ENCODE measurements at places on chromosomes 6 and 20.

DNA sequence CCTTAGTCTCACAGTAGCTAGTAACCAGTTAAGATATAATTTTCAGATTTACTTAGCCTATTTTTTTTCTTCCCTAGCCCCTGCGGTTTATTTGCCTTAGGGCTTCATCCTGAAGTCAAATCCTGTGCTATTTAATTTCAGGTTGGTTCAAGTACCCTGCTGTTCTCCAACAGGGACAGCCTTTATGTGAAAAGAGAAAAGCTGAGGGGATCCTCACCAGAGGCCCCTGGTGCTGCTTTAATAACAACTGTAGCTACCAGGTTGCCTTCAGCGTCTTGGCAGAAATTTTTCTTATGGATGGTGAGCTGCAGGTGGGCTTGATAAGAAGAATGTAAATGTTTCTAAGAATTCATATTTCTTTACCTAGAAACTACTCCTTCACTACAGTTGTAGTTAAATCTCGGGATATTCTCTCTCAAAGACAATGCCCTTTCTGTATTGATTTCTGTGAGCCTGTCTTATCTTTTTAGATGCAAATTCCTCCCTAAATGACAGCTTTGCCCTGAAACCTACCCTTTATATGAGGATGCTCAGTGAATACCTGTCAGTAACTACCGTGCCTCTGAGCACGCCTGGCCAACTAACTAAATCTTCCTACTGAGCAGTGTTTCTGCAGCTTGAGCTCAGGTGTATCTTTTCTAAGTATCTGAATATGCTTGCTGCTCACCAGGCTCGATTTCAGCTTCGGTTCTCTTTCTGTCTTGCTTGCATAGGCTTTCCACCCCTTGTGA lies 320.5 kb downstream of the MMUT start:
- no peak for DNase-seq

- DNase-seq, result no peak
Measured at GRCh38 chr20:23508449-23509229, 17.7 kb downstream of the CST8 start.

GRCh38 chr6:31806470-31807272 lies at the start of gene LSM2:
LSM2 (minus strand) TSS chr6:31806966; CDS start chr6:31806757, 209 bp downstream.
- DNase-seq, result peak; percentile 98

DNA sequence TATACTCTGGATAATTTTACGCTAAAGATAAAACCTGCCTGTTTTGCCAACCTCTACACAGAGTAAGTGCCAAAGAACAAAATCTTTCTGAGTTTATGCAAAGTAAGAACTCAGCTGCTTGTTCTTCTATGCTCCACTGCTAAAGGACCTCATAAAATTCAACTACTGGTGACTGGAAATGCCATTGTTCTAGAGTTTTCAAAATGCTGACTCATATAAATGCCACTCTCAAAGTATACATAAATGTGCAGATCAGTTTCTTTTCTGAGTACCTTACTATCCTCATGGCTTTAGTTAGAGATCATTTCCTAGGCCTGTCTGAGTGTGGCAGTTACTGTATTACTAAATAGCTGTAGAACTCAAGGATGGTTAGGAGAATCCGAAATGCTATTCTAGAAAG lies 45.6 kb downstream of the LYRM4 start:
- no peak for DNase-seq

GRCh38 chr20:37344506-37345338 lies 1.2 kb upstream of the SRC start:
- no peak for DNase-seq

DNA sequence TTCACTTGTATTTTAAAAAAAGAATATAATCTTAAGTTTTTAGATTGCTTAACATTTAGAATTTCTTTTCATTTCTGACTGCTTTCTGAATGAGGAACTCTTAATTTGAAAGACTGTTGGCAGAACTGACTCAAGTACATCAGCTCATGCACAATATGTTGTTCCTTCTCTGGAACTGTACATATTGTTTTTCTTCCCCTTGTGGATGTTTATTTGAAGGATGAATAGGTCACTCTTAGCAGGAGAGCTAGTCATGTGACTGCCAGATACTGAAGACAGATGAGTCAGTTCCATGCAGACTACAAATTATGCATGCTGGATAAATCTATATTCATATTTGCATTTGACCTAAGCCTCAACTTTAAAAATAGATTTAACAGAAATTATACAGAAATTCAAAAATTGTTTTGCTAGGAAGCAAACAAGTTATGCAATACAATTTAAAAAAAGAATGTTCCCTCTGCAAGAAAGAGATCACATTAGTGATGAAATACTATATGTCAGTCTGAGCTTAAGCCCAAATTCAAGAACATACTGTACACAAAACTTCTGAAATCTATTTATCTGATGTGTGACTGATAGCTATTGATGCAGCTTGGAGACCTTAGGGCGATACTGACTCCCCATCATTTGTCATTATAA lies 1274.9 kb upstream of the GJE1 start:
- no peak for DNase-seq

GRCh38 chr6:82362878-82363427 lies 664 bp upstream of the TPBG start:
- no peak for DNase-seq

- DNase-seq, result no peak
Measured at GRCh38 chr6:131231103-131231502, 95.8 kb downstream of the AKAP7 start.

GRCh38 chr20:36548704-36549627 lies 7.6 kb downstream of the MYL9 start:
- no peak for DNase-seq

GRCh38 chr20:14667226-14667625 lies 329.8 kb upstream of the FLRT3 start:
- DNase-seq, result no peak

DNA sequence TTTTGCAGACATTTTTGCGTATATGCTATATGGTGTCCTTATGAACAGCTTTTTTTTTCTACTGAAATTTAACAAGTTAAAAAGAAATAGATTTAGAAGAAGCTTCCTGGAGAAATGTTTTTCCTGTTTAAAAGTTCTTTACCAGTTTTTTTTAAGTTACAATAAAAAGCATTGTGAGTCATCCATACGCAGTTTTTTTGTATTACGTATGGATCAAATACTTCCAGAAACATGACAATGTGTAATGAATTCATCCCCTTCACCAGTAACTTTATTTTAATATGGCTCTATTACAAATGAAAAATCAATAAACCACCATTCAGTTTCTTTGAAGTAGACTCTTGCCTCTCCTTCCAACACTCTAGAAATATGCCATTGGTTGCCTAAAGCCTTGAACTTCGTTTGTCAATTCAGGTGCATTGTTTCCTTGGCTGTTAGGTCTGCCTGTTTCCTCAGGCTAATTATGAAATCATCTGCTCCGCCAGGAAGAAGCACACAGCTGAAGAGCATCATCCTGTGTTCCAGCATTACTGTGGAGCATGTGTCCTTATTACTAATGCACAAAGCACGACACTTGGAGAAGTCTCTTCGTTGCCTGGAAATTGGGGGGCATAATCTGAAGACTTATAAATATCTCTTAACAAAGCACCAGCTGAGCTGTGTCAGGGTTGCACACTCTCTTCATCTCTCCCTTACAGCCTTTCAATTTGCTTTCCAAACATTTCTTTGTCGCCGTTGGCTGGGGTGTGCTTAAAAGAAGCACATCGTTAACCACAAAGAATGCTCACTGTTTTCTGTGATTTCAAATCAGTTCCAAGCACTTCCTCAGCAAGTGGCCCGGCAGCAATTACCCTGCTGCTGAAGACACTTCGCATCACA lies 9.6 kb downstream of the MOXD1 start:
- DNase-seq, result no peak

DNA sequence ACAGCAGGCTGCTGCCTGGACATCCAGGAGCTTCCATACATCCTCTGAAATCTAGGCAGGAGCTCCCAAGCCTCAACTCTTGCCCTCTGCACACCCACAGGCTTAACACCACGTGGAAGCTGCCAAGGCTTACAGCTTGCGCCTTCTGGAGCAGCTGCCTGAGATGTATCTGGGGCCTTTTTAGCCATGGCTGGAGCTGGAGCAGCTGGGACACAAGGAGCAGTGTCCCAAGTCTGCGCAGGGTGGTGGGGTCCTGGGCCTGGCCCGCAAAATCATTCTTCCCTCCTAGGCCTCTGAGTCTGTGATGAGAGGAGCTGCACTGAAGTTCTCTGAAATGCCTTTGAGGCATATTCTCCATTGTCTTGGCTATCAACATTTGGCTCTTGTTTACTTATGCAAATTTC lies 255.0 kb downstream of the DLL1 start:
- DNase-seq, result no peak

DNA sequence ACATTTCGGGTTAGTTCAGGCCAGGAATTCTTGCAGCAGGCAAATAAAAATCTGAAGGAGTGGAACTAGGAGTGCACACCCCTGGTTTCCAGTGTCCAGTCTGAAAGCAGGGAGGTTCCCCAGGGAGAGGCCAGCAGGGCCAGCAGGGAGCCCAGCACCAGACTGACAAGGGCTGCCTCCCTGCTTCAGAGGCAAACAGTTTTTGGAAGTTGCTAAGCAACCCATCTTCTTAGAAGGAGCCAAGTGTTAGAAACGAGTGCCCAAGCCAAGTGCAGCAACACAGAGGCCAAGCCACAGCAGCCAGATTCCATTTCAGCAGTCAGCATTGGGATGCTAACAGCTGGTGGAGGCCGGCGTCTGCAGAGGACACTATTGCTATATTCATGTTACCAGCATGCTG lies 179.1 kb downstream of the SYNDIG1 start:
- DNase-seq, result no peak

- DNase-seq, result no peak
Measured at GRCh38 chr20:37233548-37234253, 27.9 kb downstream of the GHRH start.

DNA sequence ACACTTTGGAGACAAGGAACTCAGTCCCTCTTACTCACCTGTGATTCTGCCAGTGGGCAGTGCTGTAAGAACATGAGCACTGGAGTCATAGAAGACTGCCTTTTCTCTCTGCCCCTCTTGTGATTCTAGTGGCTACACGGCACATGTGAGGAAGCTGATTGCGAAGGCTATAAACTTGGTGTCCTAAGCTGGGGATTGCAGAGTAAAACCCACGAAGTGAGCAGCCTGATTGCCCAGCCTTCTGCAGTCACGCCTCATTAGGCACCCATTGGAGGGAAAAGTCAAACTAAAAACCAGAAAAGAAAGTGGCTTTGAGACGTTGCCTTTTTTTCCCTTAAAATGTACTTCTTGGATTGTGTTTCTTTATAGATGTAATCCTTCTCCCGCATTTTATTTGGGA lies 748.4 kb upstream of the CHD6 start:
- DNase-seq, result no peak

- DNase-seq, result no peak
Measured at GRCh38 chr20:60630609-60631008, 621.5 kb upstream of the CDH4 start.

- no peak for DNase-seq
Measured at GRCh38 chr6:55642366-55642765, 63.4 kb upstream of the HMGCLL1 start.

GRCh38 chr6:168165373-168165772 lies 86.4 kb upstream of the FRMD1 start:
- no peak for DNase-seq

GRCh38 chr6:20154753-20155152 lies 57.5 kb downstream of the MBOAT1 start:
- no peak for DNase-seq

GRCh38 chr6:130978660-130979396 lies 84.2 kb downstream of the EPB41L2 start:
- no peak for DNase-seq

DNA sequence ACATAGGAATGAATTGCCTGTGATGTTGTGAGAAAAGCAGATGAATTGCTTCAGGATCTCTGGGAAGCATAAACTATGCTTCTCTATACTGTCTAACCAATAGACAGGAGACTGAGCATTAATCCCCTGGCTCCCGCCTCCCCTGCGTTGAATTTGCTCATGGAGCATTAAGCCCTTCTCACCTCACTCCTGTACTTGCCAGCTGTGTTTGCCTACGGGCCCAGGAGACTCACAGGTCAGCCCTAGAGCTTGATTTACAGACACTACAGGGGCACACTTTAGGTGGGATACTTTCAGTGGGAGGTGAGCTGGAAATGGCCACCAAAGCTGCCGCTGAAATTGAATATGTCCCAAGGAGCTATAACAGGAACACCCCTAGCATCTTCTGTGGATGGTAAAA lies 418.7 kb downstream of the CBLN4 start:
- no peak for DNase-seq

DNA sequence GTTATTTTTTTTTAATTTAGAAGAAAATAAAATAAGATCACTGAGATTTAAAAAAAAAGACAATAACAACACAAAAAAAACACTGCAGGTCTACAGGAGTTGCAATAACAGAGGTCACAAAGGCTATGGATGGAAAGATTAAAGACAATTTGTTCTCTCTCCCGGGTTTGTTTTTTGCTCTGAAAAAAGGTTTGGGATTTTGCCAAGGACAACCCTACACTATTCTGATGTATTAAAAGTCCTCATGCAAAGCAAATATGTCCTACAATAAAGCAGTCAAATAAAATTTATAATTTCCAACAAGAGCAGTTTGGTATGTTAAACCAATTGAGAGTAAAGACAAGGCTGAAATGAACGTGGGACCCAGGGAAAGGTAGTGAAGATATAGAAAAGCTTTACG lies 55.6 kb downstream of the PTPRK start:
- no peak for DNase-seq

DNA sequence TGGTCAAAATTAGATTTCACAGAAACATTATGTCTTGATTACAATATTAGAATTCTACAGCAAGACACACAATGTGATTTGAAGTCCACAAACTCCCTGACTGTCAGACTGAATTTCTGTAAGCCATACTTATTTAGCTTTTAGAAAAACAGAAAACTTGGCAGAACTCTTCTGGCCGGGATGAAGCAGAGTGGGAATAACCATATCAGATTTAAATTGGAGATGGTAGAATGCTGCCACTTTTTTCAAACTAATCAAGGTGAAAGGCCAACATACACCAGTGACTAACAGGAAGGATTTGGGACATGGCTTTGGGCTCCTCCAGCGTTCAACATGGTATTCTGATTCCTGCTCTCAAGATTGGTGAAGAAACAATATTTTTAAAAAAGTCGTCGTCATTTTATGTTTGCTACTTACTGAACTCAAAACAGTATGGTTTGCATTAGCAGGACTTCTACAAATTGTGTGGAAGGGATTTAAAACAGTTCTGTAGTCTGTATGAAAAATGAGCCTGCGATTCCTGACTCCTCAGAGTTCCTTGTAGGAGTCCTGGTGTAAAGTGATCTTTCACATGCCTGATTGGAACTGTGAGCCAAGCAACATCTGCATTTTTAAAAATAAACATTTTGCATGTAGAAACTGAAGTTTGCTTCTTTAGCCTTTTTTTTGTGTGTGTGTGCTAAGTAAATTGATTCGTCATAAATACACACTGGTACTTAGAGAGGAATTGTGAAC lies 297.9 kb upstream of the SOX4 start:
- DNase-seq, result no peak

DNA sequence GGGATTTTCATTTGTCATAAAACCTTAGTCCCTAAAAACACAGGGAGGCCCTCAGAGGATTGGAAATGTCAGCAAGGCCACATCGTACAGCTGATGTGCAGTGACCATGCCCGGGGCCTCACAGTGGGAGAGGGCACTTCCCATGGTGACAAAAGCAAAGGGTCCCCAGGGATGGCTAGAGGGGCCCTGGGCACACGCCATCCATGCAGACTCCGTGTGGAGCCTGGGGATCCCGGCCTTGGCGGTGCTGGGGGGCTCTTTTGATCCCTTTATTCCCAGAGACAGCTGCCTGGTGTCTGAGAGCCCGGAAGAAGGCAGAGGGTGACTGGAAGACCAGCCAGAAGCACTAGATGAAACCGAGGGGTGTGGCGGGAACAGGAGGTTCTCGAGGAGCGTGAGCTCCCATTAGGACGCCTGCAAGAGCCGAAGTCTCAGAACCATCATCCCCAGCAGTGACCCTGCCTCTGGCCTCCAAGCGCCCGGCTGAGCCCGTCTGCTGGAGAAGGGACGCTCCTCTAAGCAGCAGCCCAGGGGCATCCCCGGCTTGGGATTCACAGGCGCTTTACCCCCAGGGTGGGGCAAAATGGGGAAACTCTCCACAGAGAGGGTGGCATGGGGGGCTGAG lies 49.1 kb upstream of the FRMD1 start:
- no peak for DNase-seq

Measured in activated naive CD8-positive, alpha-beta T cell treated with anti-CD3 and anti-CD28 coated beads, Interleukin-2, amount 50 U/mL, for 24 hours (primary cell).